ENCODE measurements at places on chromosomes 6 and 20.

GRCh38 chr6:155314773-155315515 is 660 bp upstream of the TFB1M start:
- peak; percentile 58 for DNase-seq

DNA sequence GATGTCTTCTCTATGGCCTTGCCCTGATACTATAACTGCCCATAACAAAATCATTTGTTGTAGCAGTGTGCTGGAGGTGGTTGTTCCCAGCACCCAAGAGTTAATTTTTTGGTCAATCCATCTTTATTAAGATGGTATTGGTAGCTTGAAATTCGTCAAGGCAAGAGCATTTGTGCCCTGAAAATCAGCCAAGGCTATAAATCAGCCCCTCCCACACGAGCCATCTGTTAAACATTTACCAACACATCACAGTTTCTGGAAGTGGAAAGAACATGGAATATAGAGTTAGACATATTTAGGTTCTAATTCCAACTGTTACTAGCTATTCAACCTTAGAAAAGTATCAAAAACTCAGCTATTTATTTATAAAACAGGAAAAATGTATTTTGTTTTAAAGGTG is 888.4 kb upstream of the GJE1 start:
- DNase-seq, result no peak

GRCh38 chr6:135922174-135922573 is 70.7 kb downstream of the PDE7B start:
- DNase-seq, result no peak

DNA sequence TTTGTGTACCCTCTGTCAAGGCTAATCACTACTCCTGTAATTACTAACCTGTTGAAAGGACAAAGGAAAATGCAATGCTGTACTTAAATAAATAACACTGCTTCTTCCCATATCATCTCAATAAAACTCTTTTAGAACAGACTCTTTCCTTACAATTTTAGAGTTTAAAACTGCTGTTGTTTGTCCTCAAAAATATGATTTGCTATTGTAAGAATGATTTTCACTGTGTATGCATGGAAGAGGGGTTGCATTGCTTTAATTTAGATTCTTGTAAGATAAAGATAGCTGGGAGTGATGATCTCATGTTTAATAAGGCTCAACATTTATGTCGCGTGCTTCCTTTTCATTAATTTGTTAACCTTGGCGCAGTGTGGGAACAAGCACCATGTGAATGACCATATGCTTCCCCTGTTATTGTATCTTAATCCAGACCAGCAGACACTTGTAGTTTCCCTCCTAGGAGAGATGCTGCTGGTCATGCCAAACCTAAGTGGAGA is 89.8 kb upstream of the ATXN1 start:
- no peak for DNase-seq

DNA sequence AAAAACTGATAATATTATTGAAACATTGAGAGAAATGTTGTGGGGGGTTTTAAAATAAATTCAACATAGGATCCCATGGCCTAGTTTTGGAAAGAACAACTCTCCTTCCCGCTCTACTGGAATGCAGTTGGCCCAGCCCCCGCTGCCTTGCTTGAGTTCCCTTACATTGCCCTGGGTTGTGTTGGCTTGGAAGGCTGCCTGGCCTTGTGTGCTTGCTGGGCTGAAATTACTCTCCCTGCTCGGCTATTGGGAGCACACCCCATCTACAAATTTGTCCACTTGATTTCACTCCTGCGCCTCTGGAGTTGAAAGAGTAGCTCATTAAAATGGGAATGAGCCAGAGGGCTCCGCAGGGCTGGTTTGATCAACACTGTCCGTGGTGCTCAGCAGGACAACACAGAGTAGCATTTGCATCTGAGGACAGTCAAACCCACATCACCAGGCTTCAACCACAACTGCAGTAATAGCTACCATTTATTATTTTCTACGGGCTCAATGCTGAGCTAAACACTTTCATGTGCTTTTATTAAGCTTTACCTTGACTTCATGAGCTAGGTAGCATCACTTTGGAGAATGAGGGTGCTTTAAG is 35.2 kb downstream of the DOK5 start:
- DNase-seq, result no peak

GRCh38 chr6:11144393-11144851 is 32.9 kb upstream of the ERVFRD-1 start:
- peak; percentile 71 for DNase-seq

GRCh38 chr6:143510991-143511891 is at the start of gene FUCA2:
Gene FUCA2 (minus strand): TSS chr6:143511720. CDS start chr6:143511634, 86 bp downstream.
- DNase-seq, result peak; percentile 95

- DNase-seq, result no peak
Measured at GRCh38 chr6:113779656-113780055, 77.5 kb upstream of the MARCKS start.

GRCh38 chr20:906703-907270 is 9.3 kb downstream of the ANGPT4 start:
- no peak for DNase-seq

- no peak for DNase-seq
Measured at GRCh38 chr6:52136934-52137467, 49.2 kb upstream of the IL17A start.

DNA sequence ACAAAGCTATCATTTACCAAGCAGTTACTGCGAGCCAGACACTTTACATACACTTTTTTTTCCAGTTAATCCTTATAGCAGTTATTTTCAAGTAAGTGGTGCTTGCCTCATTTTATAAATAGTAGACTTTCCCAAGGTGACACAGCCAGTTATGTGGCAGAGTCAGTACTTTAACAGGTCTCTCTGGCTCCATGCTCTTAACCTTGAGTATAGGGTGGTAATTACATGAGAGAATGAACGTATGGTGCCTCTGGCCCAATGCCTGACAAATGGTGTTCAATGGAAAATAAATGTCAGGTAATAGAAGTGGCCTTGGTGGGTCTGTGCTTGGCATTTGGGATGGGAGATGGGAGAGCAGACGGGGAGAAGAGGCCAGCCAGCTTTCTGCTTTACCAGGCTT is 316.3 kb downstream of the SLC35F1 start:
- no peak for DNase-seq

GRCh38 chr6:147738516-147739162 is 230.1 kb downstream of the SAMD5 start:
- no peak for DNase-seq

DNA sequence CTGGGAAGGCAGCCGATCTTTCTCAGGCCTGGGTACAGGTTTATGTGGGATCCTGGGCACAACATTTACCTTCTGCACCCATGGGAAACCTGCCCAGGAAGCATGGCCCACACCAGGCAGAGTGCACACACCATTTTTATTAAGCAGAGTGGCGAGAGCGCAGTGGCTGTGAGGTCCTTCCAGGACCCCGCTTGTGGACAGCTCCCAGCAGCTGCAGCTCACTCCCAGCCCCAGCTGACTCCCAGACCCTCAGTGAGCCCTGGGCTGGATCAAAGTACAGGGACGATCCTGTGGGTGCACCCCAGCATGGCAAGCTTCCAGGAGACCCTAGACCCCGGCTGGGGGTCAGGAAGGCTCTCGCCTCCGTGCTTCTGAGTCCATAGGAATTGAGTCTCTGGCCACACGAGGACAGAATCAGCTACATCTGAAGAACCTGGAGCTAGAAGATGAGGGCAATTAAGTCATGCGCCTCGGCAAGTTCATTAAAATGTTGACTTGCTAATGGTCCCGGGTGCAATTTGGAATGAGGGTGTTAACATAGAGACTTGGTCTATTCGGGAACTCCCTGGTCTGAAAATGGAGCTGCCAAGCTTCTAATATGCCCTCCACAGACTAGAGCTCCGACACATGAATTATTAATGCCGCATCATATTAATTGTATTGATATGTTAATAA is 65.4 kb upstream of the SLCO4A1 start:
- DNase-seq, result no peak

DNA sequence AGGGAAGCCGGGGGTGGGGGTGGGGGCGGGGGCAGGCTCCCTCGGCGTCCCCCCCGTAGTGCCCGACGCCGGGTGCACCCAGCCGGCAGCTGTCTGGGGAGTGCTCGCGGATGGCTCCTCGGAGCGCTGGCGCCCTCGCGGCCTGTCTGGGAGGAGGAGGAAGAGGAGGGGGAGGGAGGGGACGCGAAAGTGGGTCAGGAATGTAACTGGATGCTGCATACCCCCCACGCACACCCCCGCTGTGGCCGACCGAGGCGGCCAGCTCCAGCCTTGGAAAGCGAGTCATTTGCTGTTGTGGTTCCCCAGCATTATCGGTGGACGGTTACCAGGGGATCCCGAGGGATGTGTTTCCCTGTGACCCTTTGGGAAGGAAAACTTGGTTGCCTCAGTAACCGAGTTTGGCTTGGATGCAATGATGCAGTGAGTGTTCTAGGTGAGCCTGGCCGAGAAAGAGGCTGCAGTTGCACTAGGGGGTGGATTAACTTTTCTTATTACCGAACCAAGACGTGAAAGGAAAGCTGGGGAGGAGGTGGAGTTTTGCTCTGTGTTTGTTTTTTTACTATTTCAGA is 55.2 kb upstream of the RREB1 start:
- peak; percentile 60 for DNase-seq

Measured in left colon (tissue), 2 donors.